Activated naive CD4-positive, alpha-beta T cell (primary cell): ENCODE measurements at places on chromosomes 2 and 18.

GRCh38 chr18:2258954-2259353, 312.4 kb downstream of the METTL4 start:
- DNase-seq: no peak

GRCh38 chr18:3061581-3062312, 48.8 kb upstream of the LPIN2 start:
- DNase-seq: no peak

DNA sequence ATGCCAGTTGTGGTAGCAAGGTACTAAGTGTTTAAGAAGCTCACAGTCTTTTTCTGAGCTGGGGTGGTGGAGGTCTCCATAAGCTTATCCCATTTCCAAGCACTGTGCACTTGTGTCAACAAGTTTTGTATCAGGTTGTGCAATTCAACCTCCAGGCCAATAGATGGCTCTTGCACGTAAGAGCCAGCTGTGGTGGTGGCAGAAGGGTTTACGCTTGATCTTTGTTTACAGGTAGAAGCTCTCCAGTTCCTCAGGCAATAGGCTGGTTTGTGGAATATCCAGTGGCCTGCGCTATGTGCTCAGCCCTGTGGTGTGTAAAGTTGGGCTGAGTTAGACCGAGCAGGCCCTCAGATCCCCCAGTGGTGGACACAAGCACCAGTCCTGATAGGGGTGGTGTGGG, 89.7 kb upstream of the CNTNAP5 start:
- DNase-seq: no peak

- DNase-seq: no peak
Measured at GRCh38 chr2:134773759-134774742, 55.3 kb upstream of the TMEM163 start.

DNA sequence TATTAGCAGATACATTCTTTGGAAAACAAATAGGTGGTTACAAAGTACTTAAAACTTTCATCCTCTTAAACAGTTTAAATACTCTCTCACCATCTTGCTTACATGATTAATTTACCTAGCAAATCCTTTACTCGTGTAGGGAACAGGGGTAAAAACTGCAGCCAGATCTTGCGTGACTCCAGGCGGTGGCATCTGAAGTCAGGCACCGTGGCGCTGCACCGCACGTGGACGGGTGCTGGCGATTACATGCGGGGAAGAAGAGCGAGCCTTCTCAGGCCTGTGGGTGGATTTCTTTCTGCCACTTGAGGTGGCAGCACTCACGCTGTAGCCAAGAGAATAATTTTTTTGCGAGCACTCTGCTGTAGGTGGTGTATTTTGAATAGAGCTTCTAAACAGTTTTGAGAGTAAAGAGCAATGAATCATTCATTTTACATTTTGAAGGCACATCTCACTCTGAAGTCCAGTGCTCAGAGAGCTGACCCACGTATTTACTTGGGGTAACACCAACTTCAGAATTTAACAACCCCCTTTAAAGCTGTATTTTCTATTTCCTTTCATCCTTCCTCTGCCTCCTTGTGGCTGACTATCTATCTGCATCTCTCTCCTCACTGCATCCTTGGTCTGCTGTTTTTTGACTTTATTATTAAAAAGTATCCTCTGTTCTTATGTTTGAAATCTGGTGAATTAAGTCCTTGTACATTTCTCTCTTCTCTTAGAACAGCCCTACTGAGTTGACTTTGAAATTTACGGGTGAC, 68.9 kb downstream of the EPAS1 start:
- DNase-seq: no peak

- DNase-seq: no peak
Measured at GRCh38 chr2:23475036-23475435, 90.1 kb downstream of the KLHL29 start.

- no peak for DNase-seq
Measured at GRCh38 chr2:28366496-28367282, 26.0 kb upstream of the FOSL2 start.

- DNase-seq: no peak
Measured at GRCh38 chr2:236932831-236933361, 152.8 kb upstream of the COPS8 start.

DNA sequence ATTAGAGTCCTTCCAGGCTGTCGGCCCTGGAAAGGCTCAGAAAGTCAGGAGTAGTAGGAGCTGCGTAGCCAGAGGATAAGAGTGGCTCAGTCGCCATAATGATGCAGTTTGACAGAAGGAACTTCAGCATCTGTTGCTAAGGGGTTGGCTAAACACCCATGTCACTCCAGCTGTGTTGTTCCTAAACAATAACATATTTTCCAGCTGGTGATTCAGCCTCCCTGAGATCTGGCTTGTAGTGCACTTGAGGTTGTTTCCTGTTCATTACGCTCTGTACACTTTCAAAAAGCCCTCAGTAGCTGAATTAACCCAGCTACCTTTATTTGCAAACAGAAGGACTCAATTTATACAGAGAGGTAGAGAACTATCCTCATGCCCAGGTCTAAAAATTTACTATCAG, 39.7 kb upstream of the EPAS1 start:
- DNase-seq: no peak

GRCh38 chr2:190382851-190383250, 25.3 kb upstream of the MFSD6 start:
- no peak for DNase-seq

DNA sequence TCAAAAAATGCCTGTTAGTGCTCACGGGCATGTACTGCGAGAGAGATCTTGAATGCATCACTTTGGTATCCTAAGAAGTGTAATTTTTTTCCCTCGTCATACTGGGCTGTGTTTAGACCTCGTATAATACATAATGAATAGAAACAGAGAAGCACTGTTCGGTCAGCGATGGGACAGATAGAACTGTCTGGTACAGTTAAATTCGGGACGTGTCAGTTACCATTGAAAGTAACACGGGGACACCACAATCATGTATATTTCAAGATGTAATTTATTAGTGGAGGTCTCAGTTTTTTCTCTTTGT, 1.8 kb downstream of the PKP4 start:
- DNase-seq: no peak

DNA sequence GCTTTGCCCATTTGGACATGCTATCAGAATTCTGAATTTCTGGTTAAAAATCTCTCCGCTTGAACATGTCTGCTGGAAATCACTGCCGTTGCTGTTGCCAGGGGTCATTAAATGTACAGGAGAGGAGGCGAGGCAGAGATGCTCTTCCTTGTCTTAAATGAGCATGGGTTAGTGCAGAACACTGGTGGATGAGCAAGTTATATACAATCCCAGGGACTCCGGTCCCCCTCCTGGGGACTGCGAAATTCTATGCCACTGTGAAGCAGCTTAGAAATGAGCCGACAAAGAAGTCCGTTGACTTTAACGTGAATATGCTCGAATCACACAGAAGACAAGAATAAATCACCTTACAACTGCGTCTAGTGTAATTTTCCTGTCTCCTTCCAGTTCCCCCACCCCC, 95.1 kb upstream of the KLHL14 start:
- no peak for DNase-seq

GRCh38 chr18:6836331-6836730, 106.8 kb downstream of the ARHGAP28 start:
- no peak for DNase-seq

GRCh38 chr2:145622285-145622684, 1102.4 kb upstream of the ZEB2 start:
- no peak for DNase-seq

DNA sequence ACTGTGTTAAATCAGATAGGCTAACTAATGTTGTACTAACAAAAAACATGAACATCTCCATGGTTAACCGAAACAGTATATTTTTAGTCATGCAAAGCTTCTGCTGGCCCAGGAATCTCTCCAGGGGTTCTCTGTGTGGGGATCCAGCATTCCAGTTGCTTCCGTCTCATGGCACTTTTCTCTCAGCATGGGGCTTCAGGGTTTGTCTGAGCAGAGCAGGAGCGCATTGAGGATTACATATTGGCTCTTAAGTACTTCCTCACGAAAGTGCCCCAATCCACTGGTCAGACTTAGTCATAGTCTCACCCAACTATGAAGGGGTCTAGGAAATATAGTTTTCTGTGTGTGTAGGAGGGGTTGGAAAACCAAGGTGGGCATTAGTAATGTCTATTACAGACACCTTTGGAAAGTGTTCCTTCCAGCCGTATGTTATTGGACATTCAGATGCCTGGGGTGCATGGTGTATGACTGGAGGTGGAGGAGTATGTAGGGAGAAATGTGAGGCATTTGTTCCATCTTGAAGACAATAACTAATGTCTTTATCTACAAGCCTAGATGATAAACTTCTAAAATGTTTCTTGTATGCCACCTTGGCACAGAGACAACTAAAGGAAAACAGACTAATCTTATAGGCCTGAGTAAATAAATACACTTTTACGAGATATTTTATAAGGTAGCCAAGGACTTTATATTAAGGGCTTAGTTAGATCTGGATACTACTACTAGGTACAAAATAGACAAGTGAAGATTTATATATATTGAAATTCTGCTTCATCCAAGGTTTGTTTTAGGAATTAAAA, 123.8 kb upstream of the ZEB2 start:
- DNase-seq: no peak

DNA sequence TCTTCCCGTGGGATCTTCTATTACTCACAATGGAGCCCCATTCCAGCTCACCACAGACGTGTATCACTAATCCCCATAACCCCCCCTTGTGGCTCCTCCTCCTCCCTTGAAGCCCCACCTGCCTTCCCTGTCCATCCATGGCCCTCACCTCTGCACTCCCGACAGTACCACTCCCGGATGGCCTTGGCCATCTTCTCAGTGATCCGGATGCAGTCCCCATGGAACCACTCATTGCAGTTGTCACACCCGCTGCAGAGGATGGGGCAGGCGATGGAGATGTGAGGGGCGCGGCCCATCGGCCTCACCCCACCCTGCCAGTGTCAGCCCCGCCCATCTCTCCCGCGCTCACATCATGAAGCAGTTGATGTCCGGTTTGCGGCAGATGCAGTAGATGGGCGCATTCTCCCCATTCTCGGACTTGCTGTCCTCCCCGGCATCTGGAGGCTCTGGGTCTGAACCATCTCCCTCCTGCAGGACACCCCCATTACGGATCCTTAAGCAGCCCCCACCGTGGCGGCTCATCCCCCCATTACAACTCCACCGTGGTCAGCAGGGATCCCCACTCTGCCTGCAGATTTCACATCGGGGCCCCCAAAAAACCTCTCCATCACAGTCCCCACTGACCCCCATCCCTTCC, 983 bp downstream of the CXXC1 start:
- no peak for DNase-seq

DNA sequence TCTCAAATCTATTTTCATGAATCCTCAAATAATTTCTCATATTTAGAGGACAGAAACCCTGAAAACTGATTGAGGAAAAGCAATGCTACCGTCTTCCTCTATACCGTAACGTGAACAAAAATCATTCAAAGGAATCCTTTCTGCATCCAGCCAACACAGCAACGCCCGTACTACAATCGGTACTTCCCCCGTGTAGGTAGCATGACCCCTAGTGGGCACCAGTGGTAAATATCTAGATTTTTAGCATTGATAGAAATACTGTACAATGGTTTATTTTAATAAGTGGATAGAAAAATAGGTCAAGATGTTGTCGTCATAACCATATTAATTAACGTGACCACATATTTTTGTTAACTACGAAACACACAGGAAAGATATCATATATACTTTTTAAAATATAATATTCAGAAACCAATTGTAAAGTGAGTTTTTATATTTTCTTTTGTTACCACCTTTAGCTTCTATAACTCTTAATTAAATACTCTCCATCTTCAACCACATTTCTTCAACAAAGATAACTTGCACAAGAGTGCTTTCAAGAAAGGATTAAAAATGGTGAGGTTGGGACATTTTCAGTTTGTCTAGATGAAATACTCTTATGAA, 194.1 kb downstream of the SS18 start:
- DNase-seq: no peak

DNA sequence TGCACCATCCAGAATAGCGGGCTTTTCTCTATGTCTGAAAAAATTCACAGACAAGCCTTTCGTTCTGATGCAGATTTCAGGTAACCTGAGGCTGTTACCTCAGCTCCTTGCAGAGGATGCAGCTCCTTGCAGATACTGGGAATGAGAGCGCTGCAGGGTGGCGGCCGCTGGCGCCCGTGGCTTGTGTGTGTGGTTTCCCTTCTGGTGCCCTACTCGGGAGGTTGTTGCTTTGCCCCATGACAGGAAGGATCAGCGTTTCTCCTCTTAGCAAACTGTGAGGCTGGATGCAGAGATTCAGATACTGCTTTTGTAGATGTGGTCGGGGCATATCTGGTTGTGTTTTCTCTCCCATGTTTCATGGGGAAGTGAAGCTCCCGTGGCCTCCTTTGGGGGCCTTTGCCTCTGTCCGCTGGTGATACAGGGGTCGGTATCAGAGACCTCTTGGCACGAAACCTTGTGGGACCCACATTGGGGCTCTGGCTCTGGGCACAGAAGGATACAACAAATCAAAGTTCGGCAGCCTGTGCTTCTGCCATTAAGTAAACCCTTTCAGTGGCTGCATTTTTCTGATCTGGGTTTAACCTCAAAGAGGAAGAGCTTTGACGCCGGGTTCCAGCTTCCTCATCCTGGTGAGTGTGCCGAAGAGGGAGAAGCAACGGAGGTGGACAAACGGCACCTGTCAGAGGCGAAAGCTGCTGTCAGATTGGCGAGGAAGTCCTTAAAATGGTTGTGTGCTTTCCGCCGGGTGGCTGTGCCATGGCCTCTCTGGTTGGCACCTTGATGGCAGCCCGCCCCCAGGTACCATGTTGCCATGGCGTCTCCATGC, 127.8 kb downstream of the MBP start:
- no peak for DNase-seq

DNA sequence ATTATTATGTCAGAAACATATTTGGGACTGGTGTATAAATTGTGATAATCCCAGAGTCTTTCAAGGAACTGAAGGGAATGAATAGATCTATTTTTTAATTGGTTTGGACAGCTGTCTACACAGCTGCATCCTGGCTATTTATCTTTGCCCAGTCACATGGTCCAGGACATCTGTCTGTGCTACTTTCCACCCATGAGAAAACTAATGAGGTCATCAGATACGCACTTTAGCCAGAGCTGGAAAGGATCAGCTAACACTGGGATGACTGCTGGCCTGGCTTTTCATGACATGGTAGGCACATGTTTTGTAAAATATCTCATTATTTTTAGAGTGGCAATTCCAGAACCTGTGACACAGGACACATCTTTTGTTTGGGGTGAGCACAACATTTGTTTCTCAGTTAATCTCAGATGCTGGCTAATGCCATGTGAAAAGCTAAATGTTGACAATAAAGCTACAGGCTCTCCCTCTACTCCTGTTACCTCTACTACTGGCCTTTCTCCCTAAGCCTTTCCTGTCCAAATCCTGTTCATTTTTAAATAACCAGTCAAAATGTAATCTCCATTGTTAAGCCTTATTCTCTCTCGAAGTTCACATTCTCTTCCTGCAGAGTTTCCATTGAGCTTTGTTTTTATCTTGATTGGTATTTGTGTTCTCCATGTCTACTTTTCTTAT, 500.7 kb downstream of the RIT2 start:
- no peak for DNase-seq

- DNase-seq: no peak
Measured at GRCh38 chr2:110729106-110729505, 3.3 kb upstream of the ACOXL start.

GRCh38 chr18:55381277-55381676, 206.7 kb downstream of the TCF4 start:
- no peak for DNase-seq

DNA sequence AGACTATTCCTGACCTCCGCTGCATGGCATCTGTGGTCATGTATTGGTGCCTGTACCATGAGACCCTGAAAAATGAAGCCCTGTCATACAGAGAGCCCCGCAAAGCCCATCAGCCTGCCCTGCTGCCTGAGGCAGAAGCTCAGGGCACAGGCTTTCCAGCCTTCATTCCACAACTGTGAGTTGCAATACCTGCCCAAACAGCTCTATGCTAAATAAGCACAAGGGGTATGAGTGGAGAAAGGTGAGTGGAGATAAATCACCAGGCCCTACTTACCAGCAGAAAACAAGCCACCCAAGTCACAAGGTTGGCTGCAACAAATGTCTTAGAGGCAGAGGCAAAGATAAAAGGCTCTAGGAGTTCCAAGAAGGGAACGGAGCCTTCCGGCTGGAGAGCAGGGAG, 277.4 kb downstream of the TNS1 start:
- no peak for DNase-seq
